Kidney capillary endothelial cell (primary cell): ENCODE measurements at places on chromosomes 7 and 10.

DNA sequence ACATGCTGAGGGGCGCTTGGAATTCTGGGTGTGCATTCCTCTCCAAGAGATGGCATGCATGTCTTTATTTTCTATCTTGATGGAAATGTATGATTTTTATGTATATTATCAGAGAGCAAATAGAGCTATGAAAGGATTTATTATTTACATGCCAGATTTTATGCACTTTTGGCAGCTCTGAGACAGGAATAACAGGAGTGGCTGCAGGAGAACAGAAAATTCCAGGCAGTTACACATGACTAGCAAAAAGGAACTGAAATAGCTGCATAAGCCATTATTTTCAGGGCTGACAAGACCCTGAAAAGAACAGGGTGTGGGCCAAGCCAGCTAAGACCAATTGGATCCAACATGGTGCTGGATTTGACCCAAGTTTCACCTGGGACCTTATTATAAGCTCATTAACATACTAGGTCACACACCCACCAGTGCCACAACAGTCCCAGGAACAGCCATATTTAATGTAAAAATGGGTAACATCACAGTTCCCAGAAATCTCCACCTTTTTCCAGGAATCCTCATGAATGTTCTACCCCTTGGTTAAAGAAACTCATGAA lies 43.2 kb upstream of the ACSL5 start:
- no peak for DNase-seq

DNA sequence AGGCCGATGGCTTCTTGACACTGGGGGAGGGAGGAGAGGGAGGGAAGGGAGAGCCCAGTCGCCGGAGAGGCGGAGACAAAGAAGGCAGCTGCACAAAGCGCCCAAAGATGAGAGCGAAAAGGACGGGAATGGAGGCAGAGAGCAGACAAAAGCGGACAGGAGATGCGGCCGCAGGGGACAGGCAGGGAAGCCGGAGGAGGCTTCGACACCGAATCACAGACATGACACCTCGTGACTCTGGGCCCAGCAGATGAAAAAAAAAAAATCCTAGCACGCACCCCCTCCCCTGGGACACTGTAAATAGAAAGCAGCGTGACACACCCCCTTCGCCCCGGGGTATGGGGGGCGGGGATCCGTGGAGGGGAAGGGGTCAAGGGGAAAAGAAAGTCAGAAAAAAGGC lies 976 bp downstream of the NAT16 start:
- DNase-seq, result no peak

GRCh38 chr7:33744293-33745075 lies 160.9 kb upstream of the BMPER start:
- no peak for DNase-seq

GRCh38 chr7:106767078-106767477 lies 98.0 kb upstream of the PIK3CG start:
- no peak for DNase-seq

DNA sequence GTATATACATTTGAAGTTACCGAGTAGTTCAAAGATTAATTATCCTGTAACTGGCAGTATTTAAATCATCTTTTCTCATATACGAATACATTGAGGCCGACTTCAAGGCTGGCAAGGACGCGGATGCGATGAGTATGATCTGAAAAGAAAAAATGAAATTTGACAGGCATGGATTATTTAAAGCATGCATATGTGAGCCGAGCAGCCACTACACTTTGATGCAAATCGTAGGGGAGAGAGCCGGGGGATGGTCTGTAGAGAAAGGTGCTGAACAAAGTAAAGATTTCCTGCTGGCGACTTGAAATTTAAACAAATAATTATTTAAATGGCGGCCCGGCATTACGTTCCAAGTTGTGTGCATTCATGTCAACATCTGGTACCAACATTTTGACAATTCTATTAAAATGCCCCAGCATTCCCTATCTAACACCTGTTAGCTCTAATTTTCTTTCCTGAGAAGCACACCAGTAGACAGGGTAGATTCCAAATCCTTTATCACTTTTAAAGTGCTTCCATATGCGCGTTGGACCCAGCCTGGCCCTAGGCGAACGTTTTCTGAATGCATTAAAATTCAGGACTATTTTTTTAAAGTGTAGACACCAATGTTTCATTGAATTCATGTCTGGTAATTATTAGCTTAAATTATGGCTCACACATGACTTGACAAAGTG lies 188.7 kb downstream of the EMX2 start:
- DNase-seq, result no peak

GRCh38 chr10:48606530-48607355 lies 1.9 kb upstream of the ARHGAP22 start:
- DNase-seq, result peak; percentile 98

DNA sequence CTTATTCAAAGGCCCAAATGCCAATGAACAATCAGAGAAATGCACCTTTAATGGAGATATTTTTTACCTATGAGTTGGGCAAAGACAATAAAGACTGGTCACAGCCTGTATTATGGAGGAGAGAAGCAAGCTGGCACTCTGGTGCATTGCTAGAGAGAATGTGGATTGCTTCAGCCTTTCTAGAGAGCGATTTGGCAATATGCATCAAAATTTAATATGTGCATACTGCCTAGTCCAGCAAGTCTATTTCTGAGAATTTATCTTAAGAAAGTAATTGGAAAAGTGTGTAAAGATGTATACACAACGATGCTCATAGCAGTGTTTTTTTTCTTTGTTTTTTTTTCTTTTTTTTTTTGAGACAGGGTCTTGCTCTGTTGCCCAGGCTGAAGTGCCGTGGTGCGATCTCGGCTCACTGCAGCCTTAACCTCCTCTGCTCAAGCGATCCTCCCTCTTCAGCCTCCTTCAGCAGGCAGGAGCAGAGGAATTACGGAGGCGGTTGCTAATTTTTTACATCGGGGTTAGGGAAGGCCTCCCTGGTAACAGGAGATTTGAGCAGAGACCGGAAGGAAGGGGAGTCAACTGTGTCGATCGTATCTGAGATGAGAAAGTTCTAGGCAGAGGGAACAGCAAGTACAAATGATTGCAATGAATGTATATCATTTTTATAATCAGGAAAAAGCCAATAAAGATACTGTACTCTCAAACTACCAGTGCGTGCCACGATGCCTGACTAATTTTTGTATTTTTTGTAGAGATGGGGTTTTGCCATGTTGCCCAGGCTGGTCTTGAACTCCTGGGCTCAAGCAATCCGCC lies 16.4 kb downstream of the KIAA1549 start:
- no peak for DNase-seq

DNA sequence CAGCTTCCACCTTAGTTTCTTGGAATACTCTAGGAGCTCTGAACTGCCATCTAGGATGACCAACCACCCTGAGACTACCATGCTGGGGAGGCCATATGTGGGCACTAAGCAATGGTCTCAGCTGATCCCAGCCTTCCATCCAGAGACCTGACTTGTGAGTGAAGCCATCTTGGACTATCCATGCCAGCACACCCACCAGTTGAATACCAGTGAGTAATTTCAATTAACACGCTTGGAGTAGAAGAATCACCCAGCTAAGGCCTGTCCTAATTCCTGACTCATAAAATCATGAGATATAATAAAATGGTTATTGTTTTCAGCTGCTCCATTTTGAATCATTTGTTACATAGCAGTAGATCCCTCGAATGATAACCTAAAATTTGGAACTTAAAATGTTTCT lies 5.2 kb upstream of the KIF5B start:
- no peak for DNase-seq

- DNase-seq, result no peak
Measured at GRCh38 chr10:8312781-8313180, 258.3 kb downstream of the GATA3 start.

DNA sequence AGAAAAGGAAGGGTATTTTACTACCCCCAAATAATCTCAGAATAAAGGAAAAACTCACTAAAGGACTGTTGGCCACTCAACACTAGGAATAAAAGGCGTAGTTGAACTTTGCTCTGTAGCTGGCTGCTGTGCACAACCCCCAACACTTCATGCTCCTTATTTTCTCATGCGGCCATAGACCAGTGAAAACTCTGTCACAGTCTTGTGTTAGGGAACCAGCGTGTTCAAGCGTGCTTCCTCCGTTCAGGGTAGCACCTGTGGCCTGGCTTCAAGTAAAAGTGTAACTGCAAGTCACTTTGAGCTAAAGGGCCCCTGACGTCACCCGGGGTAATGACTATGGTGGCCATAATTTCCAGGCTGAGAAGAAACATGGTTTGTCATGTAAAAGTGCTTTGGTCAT lies 27.0 kb downstream of the BLNK start:
- no peak for DNase-seq

DNA sequence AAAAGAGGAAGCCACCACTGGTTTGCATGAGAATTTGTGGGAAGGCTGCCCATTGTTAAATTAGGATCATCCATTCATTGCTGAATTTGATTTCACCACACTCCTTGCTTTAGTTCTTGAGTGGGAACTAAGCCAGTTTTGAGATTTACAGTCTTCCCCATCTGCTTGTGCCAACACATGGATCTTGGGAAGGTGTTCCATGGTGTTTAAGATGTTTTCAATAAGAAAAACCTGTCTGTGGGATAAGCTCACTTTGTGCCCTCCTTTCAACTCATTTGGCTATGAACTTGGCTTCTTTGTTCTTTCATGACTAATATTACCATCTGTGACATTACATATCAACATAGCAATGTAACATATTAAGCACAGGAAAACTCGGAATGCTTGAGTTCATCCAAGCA lies 73.2 kb downstream of the INHBA start:
- no peak for DNase-seq

DNA sequence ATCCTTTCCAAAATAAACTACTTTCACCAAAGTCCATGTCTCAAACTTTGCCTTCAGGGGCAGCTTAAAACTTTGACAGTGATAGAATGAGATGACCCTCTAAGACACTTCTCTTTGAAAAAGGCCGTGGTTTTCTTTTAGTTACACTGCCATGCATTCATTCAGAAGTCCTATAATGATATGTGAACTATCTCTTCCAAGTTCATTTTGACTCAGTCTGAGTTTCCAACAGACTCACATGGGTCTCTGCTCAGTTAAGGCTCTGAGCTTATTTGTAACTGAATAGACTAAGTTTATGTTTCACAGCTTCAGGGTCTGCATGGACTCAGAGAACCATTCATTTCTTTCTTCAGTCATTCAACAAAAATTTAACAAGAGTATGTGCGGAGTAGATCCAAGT lies 208.9 kb upstream of the PRSS1 start:
- no peak for DNase-seq

GRCh38 chr7:137069249-137069963 lies 201.0 kb downstream of the CHRM2 start:
- no peak for DNase-seq

DNA sequence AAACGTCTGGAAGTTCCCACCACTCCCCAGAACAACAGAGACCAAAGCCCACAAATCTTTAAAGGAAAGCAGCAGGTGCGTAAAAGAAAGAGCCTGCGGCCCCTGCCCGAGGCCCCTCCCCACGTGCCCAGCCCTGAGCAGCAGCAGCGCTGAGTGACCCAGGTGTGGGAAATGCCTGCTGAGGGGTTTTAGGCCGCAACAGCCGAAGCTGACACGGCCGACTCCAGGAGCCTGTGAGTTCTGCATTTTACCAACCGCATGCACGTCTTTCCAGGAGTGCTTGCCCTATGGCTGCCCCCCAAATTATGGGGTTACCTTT lies 1.6 kb upstream of the KNDC1 start:
- DNase-seq, result no peak

- DNase-seq, result no peak
Measured at GRCh38 chr10:13189961-13190360, 28.6 kb downstream of the MCM10 start.

GRCh38 chr7:102983602-102984001 lies 70.8 kb downstream of the LRRC17 start:
- DNase-seq, result no peak
